ENCODE measurements at places on chromosomes 3 and 15. TPM values are rescaled to one million over a fixed set of nuclear protein-coding genes. Genes with fewer than 3 reads are reported as not detected.

The CTXN2 gene
- not detected for polyA plus RNA-seq

The KCNH8 gene
- polyA plus RNA-seq = 1.5 TPM

DNA sequence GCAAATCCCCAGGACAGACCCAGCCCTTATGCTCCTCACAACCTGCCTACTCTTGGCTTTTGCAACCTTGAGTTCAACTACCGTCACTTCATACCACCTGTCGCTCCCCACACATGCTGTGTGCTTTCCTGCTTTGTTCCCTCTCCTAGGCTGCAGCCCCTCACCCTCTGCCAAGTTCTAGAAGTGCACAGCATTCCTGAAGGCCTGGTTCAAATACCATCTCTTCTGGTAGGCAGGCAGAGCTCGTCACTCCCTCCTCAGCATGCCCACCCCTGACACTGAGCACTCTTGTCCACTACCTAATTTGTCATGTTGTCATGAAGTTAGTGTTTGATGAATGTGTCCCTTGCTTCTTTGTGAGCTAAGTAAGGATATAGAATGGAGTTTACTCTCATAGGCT lies 129.6 kb downstream of the SEMA6D start:
- DNase-seq = no peak

DNA sequence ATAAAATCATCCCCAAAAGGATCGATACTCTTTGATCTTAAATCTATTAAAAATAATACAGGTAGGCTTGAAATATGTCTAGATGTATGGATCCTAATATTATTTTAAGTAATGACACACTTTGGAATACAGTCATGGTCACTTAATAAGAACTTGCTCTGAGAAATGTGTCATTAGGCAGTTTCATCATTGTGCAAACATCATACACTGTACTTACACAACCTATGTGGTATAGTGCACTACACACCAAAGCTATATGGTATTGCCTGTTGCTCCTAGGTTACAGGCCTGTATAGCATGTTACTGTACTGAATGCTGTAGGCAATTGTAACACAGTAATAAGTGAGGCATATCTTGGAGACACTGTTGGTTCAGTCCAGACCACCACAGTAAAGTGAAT lies 307.1 kb downstream of the RAP2B start:
- DNase-seq = no peak

GRCh38 chr3:69921651-69922050 lies 77.9 kb upstream of the SAMMSON start:
- no peak for DNase-seq

DNA sequence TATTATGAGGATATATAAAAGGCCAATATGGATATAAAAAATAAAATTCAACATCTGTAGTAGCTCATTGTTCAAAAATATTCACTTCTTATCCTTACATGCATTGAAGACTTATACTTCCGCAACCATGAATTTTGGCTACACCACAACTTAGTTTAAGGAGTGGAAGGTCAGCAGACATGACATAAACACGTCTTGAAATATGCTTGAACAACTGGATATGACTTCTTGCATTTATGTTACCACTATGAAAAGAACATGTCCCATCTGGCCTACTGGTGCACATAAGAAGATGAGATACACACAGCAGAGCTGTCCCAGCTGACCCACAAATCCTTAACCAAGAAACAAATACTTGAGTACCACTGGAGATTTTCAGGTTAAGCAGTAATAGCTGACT lies 52.1 kb downstream of the MYO9A start:
- peak; percentile 68 for DNase-seq

GRCh38 chr3:184540777-184541681 lies 20.6 kb upstream of the EPHB3 start:
- no peak for DNase-seq

- no peak for DNase-seq
Observed at GRCh38 chr3:129052675-129053074, 7.9 kb upstream of the GP9 start.

GRCh38 chr15:67715170-67715569 lies 110.1 kb upstream of the SKOR1 start:
- peak; percentile 58 for DNase-seq

GRCh38 chr3:97689111-97689510 lies 75.4 kb upstream of the ARL6 start:
- no peak for DNase-seq

The MESP1 gene
- polyA plus RNA-seq = 1.8 TPM

- DNase-seq = peak; percentile 94
Observed at GRCh38 chr3:56494679-56495322, 26.5 kb upstream of the ERC2 start.
